ENCODE measurements at places on chromosomes 6 and 20. TPM values are rescaled to one million over a fixed set of nuclear protein-coding genes. Genes with fewer than 3 reads are reported as not detected.

TFAP2B gene
- total RNA-seq = not detected

RBM39 gene
- 390 TPM for total RNA-seq

SULF2 gene
- total RNA-seq = 5.6 TPM

LY6G6C gene
- not detected for total RNA-seq

GINM1 gene
- total RNA-seq = 83.6 TPM

OR12D2 gene
- total RNA-seq = not detected

FAM209B gene
- not detected for total RNA-seq

GHRH gene
- not detected for total RNA-seq

GRM1 gene
- total RNA-seq = not detected

OR2J3 gene
- not detected for total RNA-seq

COL21A1 gene
- total RNA-seq = not detected

PLA2G7 gene
- total RNA-seq = not detected

IMPG1 gene
- not detected for total RNA-seq

GJA10 gene
- total RNA-seq = not detected

DEFB132 gene
- not detected for total RNA-seq

FKBP5 gene
- total RNA-seq = 1.9 TPM

DNA sequence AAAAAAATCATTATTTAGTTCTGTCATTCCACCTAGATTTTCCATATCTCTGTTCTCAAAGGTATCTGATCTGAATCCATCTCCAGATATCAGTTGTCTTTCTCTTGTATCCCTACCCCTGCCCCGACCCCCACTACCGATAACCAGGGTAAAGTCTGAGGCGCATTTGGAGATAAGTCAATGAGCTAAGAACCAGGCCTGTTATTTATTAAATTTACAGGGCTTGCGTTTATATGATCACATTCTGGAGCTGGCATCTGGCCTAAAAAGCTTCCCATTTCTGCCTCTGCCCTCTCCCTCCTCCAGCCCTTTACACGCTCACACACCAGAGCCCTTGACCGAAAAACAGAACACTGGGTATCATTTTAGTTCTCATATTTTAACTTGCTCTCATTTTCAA is 144.7 kb downstream of the ALDH8A1 start:
- DNase-seq = no peak

GRCh38 chr6:11460001-11460668 is 77.4 kb upstream of the TMEM170B start:
- peak; percentile 25 for DNase-seq

DNA sequence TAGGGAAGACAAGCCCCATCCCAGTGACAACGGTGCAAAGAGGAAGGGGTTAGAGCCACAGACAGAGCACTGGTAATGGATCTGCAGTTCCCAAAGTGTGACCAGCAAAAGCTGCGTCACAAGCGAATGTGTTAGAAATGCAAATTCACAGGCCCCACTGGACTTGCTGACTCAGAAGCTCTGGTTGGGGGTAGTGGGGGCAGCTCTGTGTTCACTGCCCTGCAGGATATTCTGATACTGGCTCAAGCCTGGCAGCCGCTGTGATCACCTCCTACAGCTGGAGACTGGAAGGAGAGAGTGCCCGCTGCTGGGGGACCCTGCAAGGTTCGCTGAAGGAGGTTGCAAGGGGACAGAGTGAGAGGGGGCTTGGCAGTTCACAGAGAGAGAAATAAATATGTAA is 179.7 kb upstream of the CDH4 start:
- DNase-seq = no peak

- no peak for DNase-seq
These were observed 220.8 kb downstream of the OGFRL1 start for GRCh38 chr6:71509191-71510005.

DNA sequence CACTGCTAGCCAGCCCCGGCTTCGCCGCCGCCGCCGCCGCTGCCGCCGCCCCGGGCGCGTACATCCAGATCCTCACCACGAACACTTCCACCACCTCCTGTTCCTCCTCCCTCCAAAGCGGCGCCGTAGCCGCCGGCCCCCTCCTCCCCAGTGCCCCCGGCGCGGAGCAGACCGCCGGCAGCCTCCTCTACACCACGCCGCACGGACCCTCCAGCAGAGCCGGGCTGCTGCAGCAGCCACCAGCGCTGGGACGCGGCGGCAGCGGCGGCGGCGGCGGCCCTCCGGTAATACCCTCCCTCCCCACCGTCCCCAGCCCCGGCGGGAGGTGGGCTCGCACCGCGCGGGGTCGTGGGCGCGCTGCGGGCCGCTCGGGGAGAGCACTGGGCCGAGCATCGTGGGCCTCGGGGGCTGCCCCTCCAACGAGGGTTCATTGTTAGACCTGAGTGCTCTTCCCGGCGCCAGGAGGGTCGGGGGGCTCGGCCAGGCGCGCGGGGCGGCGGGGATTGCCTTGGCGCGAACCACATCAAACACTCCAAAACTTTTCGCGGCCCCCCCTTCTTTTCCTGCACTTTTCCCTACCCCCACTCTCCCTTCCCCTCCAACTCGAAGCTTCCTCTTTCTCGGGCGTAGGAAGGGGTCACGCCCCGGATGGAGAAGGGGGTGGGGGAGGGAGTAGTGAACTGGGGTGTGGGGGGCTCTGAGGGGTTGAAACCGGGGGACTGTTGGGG is 827 bp downstream of the E2F3 start:
- peak; percentile 65 for DNase-seq

- no peak for DNase-seq
These were observed 26.7 kb upstream of the FOXF2 start for GRCh38 chr6:1362643-1363042.

GRCh38 chr6:55137929-55138693 is 36.2 kb upstream of the HCRTR2 start:
- no peak for DNase-seq

GRCh38 chr6:96898241-96898851 is 655 bp upstream of the NDUFAF4 start:
- DNase-seq = peak; percentile 56

DNA sequence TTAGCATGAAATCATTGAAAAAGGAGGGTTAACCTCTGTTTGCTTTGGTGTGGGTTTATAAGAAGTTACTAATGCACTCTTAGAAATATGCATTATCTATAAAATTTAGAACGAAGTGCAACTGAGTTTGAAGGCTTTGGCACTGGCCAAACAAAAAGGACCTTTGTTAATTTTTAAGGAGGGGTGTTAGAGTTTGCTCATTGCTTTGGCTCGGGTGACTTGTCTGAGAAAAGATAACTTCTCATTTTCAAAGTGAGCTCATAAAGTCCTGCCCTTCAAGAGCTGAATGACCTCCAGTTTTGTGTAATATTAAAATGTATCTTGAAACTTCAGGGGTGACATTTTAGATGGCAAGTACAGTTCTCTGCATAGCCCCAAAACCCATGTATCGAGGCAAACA is 25.9 kb downstream of the NEDD9 start:
- DNase-seq = peak; percentile 56

- DNase-seq = no peak
These were observed 28.6 kb upstream of the CDYL start for GRCh38 chr6:4747588-4747987.

DNA sequence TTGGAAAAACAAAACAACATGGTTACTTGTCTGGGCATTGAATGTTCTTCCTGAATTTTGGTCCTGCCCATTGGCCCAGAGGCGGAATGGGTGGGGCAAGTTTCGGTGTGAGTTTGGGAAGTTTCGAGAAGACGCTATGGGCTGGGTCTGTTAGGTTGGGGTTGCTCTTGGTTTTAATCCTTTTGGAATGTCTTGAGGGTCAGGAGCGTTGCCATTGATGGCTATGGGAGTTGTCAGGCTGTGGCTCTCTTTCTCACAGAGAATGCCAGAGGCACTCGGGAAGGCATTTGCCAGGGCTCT is 135.0 kb downstream of the LRRC1 start:
- DNase-seq = no peak

DNA sequence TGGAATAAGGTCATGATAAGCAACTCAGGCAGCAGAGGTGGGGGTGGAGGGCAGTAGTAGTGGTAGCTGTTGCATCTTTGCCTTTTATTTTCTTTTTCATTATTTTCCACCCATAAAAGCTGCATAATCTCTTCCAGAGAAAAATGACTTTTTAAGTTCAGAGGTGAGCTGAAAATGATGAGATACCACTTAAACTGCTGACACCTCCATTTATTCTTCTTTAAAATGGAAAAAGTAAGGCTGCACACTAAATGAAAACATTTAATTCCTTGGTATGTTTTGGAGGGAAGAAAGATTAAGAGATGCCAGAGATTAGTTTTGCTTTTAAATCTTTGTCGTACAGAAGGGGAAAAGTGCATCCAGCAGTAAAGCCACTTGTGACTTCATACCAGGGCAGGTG is 97.2 kb downstream of the ADTRP start:
- no peak for DNase-seq

GRCh38 chr6:166598441-166599138 is 12.1 kb upstream of the RAMACL start:
- peak; percentile 98 for DNase-seq

- no peak for DNase-seq
These were observed 408.4 kb upstream of the FLRT3 start for GRCh38 chr20:14745830-14746229.

GRCh38 chr6:129113637-129114036 is 230.7 kb downstream of the LAMA2 start:
- no peak for DNase-seq

- DNase-seq = peak; percentile 33
These were observed 411.8 kb downstream of the CDKAL1 start for GRCh38 chr6:20946022-20946421.

DNA sequence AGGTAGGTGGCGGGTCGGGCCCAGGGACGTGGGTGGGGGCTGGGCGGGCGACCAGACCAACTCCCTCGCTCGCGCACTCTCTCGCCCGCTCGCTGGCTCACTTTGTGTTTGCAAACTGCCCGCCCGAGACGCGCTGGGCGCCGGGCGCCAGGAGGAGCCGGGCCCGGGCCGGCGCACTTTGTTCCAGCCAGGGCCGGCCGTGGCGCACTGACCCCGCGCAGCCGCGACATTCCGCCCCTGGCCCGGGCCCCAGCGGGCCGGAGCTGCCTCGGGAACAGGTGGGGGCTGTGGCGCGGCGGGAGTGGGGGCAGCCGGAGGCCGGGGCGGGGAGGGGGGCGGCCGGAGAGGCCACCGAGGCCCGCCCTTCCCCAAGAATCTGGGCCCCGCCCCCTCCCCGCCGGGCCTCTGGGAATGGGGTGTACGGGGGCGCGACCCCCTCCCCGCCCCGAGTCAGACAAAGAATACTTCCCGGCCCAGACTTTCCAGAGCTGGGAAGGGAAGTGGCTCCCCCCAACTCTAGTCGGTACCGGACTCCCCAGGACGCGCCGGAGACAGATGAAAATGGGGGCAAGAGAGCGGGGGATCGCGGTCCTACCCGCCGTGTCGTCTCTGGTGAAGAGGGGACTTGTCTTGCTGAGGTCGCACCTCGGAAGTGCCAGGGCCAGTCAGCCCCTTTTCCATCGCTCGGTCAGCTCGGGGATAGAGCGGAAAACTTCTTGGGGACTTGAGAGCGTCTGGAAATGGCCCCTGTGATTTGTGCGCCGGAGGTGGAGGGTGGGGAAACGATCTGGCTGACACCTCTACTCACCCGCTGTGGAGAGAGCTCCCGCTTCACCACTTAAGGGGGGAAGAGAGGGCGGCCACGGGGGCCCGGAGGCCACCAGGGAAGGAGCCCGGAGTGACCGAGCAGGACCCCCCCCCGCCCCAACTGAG is 951 bp downstream of the FOXP4 start:
- peak; percentile 83 for DNase-seq

GRCh38 chr6:149129371-149130077 is 188.0 kb upstream of the TAB2 start:
- DNase-seq = peak; percentile 92

DNA sequence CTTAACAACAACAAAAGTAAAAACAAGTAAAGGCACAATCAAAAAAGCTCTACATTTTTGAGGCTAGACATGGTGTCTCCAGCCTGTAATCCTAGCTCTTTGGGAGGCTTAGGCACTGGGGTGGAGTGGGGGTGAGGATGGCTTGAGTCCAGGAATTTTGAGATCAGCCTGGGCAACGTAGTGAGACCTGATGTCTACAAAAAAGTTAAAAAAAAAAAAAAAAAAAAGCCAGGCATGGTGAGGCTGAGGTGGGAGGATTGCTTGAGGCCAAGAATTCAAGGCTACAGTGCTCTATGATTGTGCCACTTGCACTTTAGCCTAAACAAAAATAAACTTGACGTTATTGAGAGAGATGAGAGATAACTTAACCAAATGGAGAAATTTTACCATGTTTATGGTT is 60.1 kb downstream of the QKI start:
- DNase-seq = no peak

- DNase-seq = peak; percentile 31
These were observed 92.1 kb downstream of the FYN start for GRCh38 chr6:111781041-111781708.

DNA sequence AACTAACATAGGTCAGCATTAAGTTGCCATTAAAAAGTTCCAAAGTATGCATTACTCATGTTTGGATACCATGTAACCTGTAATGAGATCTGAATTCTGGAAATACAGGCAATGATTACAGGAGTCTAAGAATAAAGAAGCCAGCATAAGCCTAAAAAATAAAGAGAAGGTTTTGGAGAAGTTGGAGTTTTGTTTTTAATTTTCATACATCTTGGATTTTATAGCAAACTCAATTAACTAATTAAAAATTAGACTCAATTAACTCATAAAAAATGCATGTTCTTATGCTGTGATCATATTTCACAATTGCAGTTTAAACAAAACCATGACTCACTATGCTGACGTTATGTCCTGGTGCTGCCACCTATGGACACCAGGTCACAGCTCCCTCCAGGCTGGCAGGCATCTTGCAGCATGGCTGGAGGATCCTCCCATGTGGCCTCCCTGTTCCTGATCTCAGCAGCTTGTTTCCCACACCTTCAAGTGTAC is 648.8 kb upstream of the AGPAT4 start:
- peak; percentile 86 for DNase-seq

- no peak for DNase-seq
These were observed 46.3 kb upstream of the CDH4 start for GRCh38 chr20:61205769-61206168.

GRCh38 chr6:55260181-55260580 is 67.1 kb upstream of the GFRAL start:
- DNase-seq = no peak

DNA sequence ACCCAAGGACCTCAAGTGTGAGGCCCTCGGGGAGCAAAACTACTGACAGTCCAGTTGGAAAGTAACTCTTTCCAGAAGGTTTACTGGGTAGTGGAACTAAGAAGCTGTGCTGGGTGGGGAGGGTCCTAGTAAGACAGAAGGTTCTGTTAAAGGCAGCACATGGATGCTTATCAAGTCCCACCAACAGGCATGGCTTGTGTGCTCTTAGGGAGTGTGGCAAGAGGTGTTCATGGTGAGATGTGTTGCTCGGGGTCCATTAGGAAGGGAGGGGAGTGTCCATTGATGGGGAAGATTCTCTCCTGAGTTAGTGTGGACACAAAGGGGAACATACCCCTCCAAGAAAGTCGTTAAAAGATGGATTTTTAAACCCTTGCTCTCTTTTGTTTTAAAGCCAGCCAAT is 120.6 kb downstream of the LY86 start:
- no peak for DNase-seq

DNA sequence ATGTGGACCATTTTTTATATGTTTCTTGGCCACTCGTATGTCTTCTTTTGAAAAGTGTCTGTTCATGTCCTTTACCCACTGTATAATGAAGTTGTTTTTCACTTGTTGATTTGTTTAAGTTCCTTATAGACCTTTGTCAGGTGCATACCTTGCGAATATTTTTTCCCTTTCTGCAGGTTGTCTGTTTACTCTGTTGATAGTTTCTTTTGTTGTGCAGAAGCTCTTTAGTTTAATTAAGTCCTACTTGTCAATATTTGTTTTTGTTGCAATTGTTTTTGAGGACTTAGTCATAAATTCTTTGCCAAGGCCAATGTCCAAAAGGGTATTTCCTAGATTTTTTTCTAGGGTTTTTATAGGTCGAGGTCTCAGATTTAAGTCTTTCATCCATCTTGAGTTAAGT is 66.2 kb downstream of the UNC5CL start:
- DNase-seq = no peak

All from GM23248 (cell line).